Activated CD8-positive, alpha-beta memory T cell treated with anti-CD3 and anti-CD28 coated beads, Interleukin-2, amount 10 ng/mL, durations not matched to agents 7 days and 5 days (primary cell): ENCODE measurements at places on chromosomes 5 and 9. TPM values are rescaled to one million over a fixed set of nuclear protein-coding genes. Genes with fewer than 3 reads are reported as not detected.

Gene MAST4
- total RNA-seq: 25.2 TPM

Gene PCDHGC4
- total RNA-seq: not detected

Gene SCGB3A2
- total RNA-seq: not detected

Gene STPG3
- not detected for total RNA-seq

Gene FOXD4L3
- 0.21 TPM for total RNA-seq

Gene SETD9
- 7.4 TPM for total RNA-seq

Gene TAF11L9
- total RNA-seq: not detected

Gene LCN15
- not detected for total RNA-seq

Gene EGFLAM
- total RNA-seq: not detected

Gene AK3
- 35.6 TPM for total RNA-seq

Gene CSF1R
- total RNA-seq: not detected

Gene NKD2
- 6.5 TPM for total RNA-seq

Gene FOXI1
- total RNA-seq: not detected

Gene SLC46A2
- not detected for total RNA-seq

Gene SLCO6A1
- total RNA-seq: not detected
